ENCODE measurements at places on chromosomes 13 and 19.

DNA sequence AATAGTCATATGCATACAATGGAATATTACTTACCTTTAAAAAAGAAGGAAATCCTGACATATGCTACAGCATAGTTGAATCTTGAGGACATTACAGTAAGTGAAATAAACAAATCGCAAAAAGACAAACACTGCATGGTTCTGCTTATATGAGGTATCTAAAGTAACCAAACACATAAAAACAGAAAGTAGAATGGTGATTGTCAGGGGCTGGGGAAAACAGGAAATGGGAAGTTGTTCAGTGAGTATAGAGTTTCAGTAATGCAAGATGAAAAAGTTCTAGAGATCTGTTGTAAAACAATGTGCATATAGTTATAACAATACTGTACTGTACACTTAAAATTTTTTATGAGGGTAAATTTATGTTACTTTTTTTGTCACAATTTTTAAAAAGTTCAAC lies 219.4 kb downstream of the KLF5 start:
- no peak for DNase-seq

DNA sequence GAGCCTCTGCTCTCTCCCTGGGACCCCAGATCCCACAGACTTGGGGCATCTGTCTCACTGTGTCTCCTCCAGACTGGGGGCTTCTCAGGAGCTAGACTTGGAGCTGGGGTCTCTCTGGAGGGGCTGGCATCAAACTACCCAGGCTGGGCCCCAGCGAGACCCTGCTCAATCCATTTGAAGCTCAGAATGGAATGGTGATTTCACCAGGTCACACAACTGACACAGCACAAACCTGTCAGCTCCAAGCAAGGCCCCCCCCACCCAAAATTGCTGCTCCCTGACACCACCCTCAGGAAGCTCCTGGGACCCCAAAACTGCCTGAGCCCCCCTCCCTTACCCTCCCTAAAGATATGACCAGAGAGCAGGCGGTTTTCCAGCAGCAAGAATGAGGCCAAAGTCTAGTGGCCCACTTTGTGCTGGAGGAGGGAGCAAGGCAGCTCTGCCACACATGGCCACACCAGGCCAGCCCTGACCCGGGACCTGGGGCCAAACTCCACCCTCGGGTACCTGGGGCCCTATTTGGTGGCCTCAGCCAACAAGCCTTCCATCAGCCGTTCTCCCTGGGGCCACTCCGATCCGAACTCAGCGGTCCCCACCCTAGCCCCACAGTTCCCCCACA lies 2.4 kb downstream of the NR2F6 start:
- no peak for DNase-seq

GRCh38 chr19:43720936-43721335 lies 5.1 kb downstream of the IRGC start:
- no peak for DNase-seq

DNA sequence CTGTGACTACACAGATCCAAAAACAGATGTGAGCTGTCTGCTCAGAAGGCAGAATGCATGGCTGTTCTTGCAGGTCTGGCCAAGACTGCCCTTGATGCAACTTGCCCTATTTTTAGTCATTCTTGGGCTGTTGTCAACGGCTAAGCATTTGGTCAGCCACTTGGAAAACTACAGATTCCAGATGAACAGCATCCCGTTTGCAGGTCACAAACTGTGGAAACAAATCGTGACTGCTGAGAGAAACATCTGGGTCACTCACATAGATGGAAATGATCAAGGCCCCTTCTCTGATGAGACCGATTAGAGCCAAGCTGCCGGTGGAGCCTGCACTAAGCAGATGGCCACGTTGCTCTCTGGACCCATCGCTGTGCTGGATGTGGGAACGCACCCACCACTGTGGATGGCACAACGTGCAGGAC lies 15.4 kb upstream of the METTL21C start:
- no peak for DNase-seq

GRCh38 chr13:92806215-92806614 lies 420.4 kb upstream of the GPC6 start:
- no peak for DNase-seq

GRCh38 chr13:34617473-34618083 lies 324.5 kb upstream of the NBEA start:
- DNase-seq = no peak

- peak; percentile 50 for DNase-seq
These were observed 91.4 kb upstream of the CACNA1A start for GRCh38 chr19:13597640-13598039.

GRCh38 chr13:44318161-44318560 lies 55.5 kb upstream of the SERP2 start:
- no peak for DNase-seq

GRCh38 chr13:99158846-99159245 lies 41.8 kb upstream of the UBAC2 start:
- DNase-seq = peak; percentile 74

DNA sequence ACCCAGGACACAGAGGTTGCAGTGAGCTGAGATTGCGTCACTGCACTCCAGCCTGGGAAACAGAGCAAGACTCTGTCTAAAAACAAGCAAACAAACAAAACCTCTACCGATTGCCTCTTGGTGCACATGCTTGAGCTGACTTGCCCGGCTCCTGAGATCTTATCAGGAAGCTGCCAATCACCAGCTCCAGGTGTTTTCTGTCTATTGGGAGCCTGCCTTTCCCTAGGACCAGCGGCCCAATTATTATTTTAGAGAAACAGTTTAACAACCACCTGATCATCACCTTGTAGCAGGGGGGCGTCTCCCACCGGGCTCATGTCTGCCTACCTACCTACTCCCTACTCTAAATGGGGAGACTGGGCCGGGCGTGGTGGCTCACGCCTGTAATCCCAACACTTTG lies 10.8 kb downstream of the CLEC4M start:
- DNase-seq = no peak

DNA sequence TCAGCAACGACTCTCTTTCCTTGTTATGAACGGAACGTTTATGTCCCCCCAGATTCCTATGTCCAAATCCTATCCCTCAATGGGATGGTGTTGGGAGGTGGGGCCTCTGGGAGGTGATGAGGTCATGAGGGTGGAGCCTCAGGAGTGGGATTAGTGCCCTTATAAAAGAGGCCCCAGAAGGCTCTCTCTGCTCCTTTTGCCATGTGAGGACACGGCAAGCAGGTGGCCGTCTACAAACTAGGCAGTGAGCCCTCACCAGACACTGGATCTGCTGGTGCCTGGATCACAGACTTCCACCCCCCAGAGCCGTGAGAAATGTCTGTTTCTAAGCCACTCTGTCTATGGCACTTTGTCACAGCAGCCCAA lies 53.2 kb downstream of the EPS15L1 start:
- DNase-seq = peak; percentile 33

DNA sequence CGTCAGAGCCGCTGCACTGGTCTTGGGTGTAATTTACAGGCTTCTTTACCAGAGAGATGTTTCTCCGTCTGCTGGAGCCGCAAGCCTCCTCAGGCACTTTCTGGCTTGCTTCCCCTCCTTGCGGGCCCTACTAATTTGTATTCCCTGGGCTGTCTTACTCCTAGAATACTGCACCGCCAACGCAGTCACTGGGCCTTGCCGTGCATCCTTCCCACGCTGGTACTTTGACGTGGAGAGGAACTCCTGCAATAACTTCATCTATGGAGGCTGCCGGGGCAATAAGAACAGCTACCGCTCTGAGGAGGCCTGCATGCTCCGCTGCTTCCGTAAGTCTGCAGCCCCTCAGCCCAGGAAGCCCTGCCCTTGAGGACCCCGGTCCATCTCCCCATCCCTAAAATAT lies 14.1 kb upstream of the C19orf33 start:
- no peak for DNase-seq

- DNase-seq = no peak
These were observed 464.9 kb upstream of the MIR17HG start for GRCh38 chr13:90882551-90882950.

DNA sequence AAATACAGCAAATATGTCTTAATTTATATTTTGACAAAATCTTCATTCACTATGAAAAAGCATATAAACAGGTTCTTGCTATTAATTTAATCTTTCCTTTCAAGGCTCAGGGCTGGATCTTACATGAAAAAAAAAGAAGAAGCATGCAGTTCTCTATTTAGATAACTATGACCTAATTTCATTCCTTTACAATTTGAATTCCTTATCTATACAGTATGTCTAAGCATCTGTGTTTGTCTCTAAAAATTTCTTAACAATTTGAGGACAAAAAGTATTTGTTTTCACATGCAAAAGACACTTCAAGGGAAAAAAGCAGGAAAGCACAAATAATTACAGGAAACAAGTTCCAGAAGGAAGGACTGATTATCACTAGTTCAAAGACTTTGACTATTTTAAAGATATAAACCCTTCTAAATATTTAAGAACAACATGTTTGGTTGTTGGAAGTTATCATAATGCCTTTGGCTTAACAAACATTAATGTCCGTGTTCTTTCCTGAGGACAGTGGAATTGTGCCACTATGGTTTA lies 157.5 kb downstream of the TBC1D4 start:
- DNase-seq = no peak

- no peak for DNase-seq
These were observed 338.8 kb upstream of the DACH1 start for GRCh38 chr13:72205773-72206172.

- DNase-seq = no peak
These were observed 52.0 kb upstream of the C13orf46 start for GRCh38 chr13:114025714-114026431.

DNA sequence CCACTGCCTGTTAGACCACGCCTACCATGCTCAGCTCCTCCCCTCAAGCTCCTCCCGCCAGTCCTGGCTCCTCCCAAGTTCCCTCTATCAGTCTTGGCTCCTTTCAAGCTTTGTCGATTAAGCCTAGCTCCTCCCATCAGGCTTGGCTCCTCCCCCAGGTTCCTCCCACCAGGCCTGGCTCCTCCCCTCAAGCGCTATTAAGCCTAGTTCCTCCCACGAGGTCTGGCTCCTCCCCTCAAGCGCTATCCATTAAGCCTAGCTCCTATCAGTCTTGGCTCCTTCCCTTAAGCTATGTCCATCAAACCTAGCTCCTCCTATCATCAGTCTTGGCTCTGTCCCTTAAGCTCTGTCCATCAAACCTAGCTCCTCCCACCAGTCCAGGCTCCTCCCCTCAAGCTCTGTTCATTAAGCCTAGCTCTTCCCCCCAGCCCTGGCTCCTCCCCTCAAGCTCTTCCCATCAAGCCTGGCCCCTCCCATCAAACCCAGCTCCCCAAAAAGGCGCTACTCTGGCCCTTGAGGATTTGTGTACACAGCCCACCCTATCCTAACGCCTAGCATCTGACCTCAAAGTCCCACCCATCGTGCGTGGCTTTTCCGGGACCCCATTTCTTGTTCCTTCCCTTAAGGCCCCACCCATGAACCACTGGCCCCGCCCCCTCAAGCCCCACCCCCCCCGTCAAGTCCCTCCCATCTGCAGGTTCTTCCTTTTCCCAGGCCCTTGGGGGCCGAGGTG lies 10.0 kb downstream of the CAMSAP3 start:
- peak; percentile 97 for DNase-seq

- DNase-seq = peak; percentile 98
These were observed 4.1 kb upstream of the EMP3 start for GRCh38 chr19:48321372-48321621.

- DNase-seq = no peak
These were observed 114.5 kb downstream of the SLC7A1 start for GRCh38 chr13:29480893-29481525.

GRCh38 chr13:112446347-112446861 lies 70.2 kb downstream of the SPACA7 start:
- no peak for DNase-seq

- no peak for DNase-seq
These were observed 62.3 kb upstream of the PARP4 start for GRCh38 chr13:24574847-24575246.

DNA sequence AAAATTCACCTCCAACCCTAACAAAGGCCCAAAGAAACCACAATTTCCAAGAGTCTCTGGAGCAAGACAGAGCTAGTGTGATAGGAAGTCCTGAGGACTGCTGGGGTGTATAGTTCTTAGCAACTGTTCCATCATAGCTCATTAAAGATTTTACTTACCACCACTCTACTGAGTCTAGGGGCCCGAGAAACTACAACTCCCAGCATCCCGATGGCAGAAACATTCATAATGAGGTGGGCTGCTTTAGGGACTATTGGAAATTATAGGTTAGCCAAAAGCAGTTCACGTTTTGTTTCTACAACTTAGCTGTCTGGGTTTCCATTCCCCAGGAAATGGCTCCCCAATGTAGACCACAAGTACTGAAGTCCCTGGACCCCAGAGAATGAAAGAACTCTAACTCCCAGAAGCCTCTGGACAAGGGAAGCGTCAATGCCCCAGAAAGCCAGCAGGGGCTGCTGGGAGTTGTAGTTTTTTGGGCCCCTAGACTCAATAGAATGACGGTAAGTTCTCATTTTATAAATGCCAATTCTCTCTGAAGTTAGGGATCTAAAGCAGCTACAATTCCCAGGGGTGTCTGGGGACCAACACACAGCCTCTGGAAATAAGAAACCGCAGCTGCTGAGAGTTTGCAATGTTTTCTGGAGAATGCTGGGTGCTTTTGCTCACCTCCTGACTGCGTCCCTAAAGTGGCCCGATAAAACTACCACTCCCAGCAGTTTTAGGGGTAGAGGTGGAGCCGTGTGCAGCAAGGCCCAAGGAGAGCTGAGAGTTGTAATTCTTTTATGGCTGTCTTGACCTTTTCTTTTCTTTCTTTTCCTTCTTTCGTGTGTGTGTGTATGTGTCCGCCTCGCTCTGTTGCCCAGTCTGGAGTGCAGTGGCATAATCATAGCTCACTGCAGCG lies 11.1 kb downstream of the FTL start:
- DNase-seq = peak; percentile 68

All from ELF-1 (cell line).